ENCODE measurements at places on chromosomes 16 and 17.

- DNase-seq, result no peak
Observed at GRCh38 chr17:76239538-76240274, 587 bp downstream of the RNF157 start.

GRCh38 chr16:58589326-58589905 is 40.2 kb downstream of the CNOT1 start:
- no peak for DNase-seq

DNA sequence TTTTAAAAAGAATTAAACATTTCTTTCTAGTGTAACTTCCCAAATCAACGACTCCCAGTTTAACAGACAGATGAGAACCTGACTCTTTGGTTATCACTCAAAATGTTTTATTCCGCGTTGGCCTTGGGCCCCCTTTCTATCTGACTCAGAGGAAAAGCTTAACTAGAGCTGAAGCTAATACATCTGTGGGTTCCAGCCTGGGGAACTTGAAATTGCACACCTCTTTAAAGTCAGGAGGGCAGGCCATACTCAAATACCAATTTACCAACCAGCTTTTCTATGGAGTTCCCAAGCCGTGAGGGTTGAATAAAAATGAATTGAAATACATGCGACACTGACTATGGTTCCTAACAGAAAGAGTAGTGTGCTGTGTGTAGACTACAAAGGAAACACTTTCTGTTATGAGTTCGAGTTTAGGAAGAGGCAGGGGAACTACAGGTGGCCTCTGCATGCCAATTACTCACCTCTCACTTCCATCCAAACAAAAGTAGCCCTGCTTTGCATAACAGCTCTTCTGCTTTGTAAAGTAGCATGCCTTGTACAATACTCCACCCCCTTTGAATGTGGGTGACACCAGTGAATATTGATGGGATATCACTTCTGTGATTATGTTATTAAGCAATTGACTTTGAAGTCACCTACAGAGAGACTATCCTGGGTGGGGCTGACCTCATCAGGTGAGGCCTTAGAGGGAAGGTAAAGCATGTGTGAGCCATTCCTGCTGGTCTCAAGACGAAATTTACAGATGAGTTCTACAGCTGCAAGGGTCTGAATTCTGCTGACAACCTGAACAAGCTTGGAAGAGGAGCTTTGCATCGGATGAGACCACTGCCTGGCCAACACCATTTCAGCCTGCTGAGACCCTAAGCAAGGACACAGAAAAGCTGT is 92.1 kb downstream of the WDR59 start:
- DNase-seq, result no peak

DNA sequence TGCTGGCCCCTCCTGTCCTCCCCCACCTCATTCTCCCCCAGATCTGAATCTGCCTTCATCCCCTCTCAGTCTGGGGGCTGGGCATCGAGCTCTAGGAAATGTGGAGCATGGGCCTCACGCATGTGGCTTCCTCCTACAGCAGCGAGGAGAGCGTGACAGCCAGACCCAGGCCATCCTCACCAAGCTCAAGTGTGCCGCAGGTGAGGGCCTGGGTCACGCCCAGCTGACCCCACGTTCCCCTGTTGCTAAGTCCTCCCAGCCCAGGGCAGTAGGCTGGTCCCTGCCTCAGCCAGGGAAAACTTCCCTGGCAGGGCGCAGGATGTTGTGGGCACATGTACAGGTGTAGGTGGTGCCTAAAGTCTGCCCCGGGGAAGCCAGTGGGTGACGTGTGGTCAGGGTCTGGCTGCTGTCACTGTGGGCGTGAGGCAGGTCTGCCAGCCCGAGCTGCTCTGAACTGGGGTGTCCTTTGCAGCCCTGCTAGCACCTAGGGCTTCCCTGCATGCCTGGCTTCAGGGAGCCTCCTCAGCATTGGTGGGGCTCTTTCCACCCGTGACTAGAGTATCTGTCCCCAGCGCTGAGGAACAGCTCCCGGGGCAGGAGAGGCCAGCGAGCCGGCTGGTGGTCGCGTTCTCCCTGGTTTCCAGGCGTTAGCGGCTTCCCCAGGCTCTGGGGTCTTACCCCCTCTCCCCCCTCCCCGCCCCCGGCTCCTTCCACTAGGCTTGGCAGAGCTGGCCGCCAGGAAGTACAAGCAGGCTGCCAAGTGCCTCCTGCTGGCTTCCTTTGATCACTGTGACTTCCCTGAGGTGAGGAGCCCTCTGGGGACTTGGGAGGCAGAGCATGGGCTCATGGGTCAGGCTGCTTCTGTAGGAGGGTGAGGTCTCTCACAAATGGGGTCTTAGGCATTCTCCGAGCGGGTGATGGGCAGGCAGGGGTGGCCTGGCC is 3.6 kb downstream of the GPS1 start:
- no peak for DNase-seq

DNA sequence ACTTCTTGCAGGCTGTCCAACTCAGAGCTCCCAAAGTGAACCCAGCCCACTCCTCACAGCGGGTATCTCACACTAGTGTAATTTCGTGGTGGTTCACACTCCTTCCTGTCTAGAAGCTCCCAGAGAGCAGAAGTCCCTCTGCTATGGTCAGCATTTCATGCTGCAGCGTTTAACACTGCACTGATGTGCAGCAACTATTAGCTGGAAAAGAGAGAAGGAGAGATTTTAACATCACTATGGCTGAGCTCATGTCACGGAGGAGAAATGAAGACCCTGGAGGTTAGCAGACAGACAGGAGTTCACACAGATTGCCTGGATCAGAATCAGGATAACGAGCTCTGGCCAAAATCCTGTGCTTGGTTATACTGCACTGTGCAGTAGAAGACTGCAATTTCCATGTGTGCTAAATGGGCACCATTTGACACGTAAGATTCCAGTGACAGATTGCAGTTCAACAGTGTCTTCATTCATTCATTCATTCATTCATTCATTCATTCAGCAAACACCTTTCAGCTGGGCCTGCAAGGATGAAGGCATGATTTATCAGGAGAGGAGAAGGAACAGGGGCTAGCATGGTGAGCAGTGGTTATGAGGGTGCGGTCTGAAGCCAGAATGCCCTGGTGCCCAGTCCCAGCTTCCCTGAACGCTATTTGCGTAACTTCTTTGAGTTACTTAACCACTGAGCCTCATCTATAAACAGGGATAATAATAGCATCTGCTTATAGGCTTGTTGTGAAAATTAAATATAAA is 5.3 kb upstream of the CCL1 start:
- no peak for DNase-seq

DNA sequence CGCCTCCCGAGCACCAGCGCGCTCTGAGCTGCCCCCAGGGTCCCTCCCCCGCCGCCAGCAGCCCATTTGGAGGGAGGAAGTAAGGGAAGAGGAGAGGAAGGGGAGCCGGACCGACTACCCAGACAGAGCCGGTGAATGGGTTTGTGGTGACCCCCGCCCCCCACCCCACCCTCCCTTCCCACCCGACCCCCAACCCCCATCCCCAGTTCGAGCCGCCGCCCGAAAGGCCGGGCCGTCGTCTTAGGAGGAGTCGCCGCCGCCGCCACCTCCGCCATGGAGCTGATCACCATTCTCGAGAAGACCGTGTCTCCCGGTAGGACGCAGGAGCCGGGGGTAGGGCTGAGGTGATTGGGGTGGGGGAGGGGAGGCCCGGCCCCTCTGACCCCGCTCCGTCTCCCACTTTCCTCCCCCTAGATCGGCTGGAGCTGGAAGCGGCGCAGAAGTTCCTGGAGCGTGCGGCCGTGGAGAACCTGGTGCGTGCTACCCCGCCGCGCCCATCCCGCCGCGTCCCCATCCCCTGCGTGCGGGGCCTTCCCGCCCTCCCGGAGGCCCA is 329 bp downstream of the KPNB1 start:
- peak; percentile 43 for DNase-seq

DNA sequence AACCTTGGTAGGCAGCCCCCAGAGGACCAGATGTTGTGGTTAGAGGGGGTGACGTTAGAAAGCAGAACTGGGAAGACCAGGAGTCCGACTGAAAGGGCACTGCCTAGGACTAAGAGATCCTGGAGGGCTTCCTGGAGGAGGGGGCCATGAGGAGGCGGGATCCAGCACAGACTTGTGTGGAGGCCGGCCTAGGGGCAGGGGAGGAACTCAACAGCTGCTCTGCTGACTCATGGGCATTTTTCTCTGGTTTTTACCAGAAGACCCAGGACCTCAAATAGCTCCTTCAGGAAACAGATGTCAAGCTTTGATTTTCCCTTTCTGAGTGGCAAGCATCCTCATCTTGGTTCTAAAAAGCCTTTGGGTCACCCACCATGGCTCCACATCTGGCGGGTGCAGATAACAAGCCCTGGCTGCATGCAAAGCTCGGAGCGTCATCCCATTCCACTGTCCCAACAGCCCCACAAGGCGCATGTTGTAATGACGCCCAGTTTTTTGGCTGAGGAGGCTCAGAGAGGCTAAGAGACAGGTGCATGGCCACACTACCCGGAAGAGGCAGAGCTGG is 29.0 kb downstream of the IL21R start:
- no peak for DNase-seq

DNA sequence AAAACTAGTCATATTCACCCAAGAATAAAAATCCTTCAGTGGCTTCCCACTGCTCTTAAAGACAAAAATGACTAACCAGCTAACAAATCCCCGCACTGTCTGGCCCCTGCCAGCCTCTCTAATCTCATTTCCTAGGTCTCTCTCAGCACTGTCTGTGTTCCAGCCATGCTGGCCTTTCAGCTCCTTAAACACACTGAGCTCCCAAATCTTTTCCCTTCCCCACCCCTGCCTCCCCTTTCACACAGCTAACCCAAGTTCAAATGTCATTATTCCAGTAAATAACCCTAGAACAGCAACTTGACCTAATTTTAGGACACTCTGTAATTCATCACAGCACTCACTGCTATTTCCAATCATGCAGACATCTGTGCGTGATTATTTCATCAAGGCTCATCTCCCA is 7.8 kb downstream of the SHCBP1 start:
- DNase-seq, result no peak

DNA sequence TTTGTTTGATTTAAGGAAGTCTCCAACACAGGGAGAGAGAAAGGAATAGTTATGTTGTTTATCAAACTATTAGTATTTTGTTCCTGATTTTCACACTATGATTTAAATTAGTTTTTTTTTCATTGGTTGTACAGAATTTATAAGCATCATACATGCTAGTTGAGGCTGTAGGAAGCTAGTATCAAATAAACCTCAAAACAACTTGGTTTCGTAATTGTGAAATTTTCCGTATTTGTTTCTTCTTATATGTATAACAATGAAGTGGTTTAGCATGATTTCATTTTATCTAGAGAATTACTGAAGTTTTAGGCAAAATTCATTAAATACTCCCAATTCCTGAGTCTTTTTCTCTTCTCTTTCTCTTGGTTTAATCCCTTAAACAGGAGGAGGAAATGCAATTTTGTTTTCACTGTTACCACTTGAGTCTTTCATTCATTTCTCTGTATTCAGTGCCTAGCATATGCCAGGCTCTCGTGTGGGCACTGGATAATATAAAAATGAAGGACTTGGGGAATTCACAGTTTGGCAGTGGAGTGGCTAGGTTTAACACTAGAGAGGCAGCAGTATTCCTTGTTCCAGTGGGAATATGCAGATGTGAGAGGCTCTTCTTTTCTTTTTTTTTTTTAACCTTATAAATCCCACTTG is 1.8 kb downstream of the CYLD start:
- DNase-seq, result no peak

DNA sequence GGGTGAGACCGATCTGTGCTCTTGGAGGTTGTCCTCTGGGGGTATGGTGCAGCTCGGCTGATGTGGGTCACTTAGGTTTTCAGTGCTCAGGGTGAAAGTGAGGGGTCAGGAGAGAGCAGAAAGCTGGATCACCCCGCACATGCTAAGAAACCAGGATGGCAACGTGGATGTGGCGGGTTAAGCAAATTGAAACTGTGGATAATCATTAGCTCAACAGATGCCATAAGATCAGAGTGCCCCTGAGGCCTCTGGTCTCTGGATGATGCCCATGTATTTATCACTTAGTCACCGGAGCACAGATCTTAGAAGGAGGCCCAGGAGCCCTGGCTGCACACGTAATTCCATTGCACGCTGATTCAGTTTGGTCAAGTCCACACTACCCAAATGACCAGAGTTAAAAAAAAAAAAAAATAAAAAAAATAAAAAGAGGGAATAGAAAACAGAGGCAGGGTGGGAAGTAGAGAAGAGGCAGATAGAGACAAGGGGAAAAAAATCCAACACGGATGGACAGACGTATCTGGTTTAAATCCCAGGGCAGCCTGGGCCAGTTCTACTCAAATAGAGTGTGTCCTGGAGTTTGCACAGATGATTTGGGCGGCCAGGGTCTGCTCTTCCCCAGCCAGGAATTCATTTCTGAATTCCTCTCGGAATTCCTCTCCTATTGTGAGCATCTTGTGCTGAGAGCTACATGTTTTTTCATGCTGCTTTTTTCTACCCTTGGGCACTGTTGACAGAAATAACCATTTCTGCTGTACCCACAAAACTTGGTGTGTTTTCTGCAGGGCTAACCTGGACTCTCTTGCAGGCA is 378.3 kb downstream of the CPPED1 start:
- DNase-seq, result peak; percentile 5

DNA sequence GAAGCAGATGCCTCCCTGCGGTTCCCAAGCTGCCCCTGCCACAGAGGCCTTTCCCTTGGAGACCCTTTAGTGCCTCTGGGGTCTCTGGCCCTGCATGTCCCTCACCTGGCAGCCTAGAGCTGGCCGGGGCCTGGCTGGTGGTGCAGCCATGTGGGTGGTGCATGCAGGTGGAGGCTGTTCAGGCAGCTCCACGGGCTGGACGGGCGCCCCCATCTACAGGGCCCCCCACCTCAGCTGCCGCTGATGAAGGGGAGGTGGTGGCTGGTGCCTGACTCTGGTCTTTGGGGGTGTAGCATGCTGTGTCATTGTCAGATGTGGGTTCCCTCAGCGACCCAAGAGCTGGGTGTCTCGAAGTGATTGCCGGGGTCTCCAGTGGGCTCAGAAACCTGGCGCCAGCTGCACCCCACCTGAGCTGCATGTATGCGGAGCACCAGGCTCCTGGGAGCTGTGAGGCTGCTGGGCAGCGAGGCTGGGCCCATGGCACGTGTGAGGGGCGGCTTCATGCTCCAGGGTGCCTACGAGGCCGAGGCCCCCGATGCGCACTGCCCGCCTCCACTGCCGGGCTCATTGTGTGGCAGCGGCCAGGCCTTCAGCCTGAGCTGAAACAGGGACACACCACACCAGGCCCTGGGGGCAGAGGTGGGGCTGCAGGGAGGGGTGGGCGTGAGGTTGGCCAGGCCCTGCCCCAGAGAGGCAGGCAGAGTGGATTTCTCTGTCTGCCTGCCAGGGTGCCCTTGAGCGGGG is 57.0 kb downstream of the BAIAP2 start:
- DNase-seq, result no peak

DNA sequence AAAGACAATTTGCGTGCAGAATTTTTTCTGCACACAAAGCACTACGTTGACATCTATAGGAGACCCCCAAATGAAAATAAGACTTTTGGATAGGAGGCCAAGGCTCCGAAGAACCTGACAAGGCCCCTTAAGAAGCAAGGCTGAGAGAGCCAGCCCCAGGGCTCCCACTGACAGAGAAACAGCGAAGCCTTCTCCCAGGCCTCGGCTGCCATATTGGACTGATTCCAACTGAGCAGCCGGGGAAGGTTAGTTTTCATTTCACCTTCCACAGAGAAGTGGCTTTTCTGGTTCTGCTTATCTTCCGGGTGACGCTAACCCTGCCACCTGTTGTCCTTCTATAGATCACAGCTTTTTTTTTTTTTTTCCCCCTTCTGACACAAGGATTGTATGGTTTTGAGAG is 356.7 kb downstream of the SOX9 start:
- no peak for DNase-seq

Measured in HuH-7 (cell line).